ENCODE measurements at places on chromosomes 2 and 18.

GRCh38 chr2:39671604-39672003 is 5.9 kb downstream of the TMEM178A start:
- no peak for DNase-seq

DNA sequence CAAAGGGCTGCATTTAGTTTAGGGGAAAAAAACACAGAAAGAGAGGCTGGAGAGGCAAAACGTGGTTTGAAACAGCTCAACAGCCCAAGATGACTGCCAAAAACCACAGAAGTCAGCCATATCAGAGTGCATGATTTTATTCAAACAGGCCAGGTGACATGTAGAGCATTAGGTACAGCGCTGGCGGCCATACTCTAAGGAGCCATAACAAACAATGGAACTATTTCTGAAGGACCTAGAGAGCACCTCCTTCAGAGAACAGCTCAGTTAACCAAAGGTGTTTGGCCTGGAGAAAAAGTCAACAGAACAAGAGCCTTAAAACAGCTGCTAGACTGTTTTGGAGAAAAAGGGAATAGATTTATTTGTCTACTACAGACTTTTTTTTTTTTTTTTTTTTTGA is 2.6 kb downstream of the THADA start:
- no peak for DNase-seq

DNA sequence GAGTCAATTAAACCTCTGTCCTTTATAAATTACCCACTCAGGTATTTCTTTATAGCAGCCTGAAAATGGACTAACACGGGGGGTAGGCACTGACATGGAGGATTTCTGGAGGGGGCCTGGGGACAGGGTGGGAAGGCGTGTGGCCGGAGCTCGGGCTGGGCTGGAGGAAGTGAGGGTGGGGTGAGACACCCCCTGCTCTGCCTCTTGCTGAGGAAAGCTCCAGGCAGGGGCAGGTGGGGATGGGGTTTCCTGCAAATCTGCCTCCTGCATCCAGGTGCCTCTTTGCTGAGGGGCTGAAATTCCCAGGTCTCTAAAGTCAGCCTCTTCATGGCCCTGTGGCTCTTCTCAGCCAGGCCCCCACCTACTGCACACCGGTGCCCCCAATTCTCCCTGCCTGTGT is 25.7 kb upstream of the OTOS start:
- DNase-seq = no peak

DNA sequence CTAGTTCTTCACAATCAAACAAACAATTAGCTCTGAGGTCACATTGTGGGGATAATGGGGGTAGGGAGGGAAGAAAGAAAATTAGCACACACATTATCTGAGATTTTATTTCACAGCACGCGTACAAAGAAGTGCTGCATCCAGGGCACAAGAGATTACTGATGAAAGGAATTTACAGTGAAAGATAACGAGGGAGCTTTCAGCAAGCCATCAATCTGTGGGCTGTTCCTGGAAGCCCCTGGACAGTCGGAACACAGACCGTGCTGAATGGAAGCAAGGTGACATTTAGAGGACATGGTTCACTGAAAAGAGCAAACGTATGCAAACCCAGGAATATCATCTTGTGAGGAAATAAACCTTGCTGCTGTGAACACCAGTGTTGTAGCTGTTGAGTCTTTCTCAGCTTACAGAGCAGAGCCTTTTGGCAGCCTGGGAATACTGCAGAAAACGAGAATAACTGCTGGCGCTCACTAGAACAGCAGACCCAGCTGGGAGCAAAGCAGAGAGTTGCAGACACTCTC is 63.2 kb downstream of the SCG2 start:
- DNase-seq = no peak

- DNase-seq = no peak
Observed at GRCh38 chr2:50455351-50455939, 576.5 kb downstream of the NRXN1 start.

DNA sequence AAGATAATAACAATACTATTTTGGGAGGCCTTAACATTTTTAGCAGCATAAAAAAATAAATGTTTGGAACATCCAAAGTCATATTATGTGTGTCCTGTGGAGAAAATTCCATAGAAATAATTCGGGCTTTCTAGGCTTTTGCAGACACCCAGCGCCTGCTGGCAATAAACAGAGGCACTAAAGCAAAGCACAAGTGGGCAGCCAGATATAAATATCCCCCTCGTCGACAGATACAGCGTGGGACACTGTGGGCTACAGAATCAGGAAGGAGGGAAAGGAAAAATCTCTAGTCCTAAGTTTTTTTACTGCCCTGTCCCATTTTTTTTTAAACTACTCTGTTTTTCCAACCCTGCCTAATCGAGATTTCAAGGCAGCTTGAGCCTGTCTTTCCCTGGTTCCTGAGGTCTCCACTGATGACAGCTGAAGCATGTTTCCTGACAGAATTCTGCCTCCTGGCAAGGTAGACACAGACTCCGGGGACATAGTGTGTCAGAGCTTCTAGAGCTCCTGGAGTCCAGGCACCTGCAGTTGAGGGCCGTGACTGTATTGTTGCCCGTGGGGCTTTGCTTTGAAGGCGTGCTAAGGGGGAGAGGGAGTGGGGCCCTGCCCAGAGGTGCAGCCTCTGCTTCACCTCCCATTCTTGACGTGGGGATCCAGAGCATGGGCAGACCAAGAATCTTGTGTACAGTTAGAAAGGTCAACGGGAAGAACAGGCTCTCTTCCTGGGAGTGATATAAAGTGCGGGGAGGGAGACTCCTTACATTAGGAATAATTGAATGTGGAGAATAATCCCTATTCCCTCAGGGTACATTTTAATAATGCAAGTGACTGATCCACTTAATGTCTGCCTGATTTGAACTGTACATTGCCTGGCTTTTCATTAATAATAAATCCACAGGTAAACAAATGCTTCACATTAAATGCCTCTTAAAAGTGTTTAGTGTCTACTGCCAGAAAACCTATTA is 232.3 kb downstream of the DCC start:
- DNase-seq = no peak

- no peak for DNase-seq
Observed at GRCh38 chr2:54599914-54600313, 123.5 kb upstream of the EML6 start.

DNA sequence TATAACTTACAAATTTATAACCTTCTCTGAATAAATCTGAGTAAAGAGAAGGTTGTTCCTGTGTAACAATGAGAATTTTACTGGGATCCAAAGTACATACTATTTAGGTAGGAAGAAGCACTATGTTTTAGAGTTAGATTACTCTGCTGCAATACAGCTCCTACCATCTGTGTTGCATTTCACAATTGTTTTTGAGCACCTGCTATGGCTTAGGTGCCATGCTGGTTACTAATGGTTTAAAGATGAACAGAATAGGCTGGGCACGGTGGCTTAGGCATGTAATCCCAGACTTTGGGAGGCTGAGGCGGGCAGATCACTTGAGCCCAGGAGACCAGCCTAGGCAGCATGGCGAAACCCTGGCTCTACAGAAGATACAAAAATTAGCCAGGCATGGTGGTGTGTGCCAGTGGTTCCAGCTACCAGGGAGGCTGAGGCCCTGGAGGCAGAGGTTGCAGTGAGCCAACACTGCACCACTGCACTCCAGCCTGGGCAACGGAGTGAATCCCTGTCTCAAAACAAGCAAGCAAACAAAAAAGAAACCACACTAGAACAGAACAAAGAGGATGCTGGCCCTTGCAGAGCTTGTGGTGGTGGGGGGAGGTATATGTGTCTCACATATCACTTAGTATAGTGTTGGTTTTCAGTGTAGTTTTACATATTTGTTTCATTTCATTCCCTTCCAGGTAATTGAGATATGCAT is 56.7 kb downstream of the SPTBN1 start:
- DNase-seq = no peak

DNA sequence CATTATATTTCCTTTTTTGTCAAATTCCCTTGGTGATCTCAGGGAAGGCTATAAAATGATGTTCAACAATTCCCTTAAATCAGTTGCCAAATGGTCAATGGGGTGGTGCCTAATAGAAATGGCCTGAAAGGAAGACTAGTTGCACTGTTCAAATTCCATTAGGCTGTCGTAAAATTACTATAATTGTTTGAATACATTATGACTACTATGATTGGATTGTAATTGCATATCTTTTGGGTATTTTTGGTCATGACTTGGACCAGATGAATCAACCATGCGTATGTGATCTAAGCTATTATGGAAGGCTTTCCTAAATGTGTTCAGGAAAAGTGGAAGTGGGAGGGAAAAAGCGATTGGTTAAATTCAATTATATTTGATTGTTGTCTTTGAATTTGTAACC is 41.3 kb upstream of the KCNE4 start:
- peak; percentile 45 for DNase-seq

GRCh38 chr2:241315879-241316631 is at the start of gene SEPTIN2:
Gene SEPTIN2, plus strand, starts transcription at chr2:241315925. Its CDS starts 8,308 bp downstream, at chr2:241324233.
- no peak for DNase-seq

GRCh38 chr2:165141601-165142354 is 62.1 kb downstream of the SCN3A start:
- DNase-seq = no peak

- DNase-seq = no peak
Observed at GRCh38 chr2:181954538-181954883, 31.1 kb upstream of the PPP1R1C start.

DNA sequence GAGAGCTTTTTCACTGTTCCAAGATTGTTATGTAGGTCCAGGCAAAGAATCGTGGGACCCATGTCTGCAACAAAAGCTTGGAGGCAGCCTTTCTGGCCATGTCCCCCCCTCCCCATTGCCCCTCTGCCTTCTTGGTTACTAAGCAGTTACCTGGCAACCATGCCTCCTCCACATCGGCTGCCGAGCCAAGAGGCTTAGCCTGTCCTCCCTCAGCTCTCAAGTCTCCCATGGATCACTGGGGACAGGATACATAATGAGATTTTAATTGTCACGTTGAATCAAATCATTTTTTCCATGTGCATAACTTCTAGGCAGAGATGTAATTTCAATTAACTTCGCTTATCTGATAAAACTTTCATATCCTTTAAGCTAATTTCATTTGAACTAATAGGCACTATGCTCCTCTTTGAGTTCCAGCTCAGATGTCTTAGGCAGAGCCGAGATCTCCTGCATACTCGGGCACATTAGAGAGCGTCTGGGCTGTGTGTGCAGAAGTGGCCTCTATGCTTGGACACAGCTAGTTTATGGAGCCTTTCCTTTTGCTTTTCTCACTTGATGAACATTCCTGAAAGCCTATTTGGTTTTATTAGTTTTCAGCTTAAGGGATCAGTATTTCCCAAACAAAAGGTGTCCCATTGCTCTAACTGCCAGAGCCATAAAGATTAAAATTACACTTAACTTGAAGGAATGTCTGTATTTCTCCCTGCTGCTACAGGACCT is 80.7 kb downstream of the LYPD1 start:
- DNase-seq = no peak

DNA sequence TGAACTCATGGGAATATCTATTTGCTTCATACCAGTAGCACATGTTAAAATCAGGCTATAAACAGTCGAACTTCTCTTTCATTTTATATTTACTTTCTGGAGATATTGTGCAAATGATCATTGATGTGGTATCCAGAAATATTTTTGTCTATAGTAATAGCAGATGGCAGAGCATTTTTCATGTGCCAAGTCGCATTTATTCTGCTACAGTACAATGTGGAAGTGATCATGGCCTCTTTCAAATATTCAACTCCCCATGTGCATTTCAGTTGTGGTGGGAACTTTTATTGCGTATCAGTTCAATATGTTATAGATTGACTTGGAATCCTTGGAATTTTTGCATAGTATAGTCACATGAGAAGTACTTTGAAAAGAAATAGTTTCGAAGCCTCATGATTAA is 57.4 kb downstream of the RHBDD1 start:
- DNase-seq = no peak

DNA sequence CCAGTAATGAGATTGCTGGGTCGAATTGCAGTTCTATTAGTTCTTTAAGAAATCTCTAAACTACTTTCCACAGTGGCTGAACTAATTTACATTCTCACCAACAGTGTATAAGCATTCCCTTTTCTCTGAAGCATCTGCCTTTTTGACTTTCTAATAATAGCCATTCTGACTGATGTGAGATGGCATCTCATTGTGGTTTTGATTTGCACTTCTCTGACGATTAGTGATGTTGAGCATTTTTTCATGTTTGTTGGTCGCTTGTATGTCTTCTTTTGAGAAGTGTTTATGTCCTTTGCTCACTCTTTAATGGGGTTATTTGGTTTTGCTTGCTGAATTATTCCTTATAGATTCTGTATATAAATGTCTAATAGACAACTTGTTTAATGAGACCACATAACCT is 69.6 kb upstream of the UGP2 start:
- DNase-seq = no peak

GRCh38 chr2:128282976-128283810 is 35.5 kb downstream of the HS6ST1 start:
- no peak for DNase-seq

DNA sequence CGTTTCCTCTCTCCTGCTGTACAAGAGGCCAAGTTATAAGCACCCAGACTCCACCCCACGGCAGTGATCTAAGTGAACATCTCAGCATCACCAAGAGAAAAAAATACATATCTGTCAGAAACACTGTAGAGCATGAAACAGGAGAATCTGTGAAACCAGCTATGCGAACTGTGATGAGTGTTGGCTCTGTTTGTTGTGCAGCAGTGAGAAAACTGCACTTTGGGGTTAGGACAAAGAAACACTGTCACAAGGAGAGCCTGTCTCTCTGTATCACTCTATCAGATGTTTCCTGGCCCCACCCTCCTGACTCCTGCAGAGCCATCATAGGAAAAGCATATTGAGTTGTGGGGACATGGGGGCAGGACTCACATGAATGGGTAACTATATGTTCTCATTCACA is 87.1 kb downstream of the LAMA3 start:
- DNase-seq = no peak

GRCh38 chr2:226176283-226176984 is 623.2 kb downstream of the IRS1 start:
- DNase-seq = no peak

DNA sequence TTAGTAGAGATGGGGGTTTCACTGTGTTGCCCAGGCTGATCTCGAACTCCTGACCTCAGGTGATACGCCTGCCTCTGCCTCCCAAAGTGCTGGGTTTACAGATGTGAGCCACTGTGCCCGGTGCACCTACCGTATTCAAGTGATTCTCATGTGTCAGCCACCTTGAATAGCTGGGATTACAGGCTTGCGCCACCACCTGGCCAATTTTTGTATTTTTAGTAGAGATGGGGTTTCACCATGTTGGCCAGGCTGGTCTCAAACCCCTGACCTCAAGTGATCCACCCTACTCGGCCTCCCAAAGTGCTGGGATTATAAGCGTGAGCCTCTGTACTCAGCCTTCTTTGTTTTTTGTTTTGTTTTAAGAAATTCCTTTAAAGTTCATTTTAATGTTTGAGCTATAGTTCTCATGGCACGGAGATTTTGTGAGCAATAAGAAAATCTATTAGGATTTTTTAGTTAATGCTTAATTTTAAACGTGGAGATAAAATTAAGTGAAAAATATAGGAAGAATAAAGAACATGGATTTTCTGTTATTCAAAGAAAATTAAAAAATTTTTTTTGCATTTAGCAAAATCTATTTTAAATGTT is 242.6 kb downstream of the PHLPP1 start:
- DNase-seq = no peak

Data from non-pigmented ciliary epithelial cell (primary cell).